ENCODE measurements at places on chromosomes 1 and 21.

DNA sequence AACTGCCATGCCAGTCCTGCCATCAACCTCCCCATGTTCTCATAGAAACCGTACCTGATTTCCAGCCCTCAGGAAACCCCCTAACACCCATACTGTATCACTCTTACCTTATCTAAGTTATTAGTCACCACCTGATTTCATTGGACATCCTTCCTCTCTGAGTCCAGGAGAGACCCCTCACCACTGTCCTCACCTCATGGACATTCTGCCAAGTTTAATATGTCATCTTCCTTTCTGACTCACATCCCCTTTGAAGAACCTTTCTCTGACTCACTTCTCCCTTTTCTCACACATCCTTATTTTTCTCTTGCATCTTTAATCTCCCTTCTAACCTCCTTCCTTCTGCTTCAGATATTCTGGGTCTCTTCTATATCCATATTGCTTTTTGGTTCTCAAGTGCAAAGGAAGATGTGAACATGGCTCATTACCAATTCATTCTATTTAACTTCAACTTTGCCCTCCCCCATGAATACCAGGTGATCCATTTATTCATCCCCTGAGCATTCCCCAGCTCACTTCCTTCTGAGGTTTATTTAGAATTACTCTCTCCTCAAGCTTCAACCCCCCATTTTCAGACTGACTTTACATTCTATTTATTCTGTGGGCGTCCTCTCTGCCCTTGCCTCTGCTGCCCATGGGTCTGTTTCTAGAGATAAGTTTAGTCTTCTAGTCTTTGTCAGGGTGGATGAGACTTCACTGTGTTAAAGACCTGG, 206.8 kb upstream of the ESRRG start:
- DNase-seq: no peak

DNA sequence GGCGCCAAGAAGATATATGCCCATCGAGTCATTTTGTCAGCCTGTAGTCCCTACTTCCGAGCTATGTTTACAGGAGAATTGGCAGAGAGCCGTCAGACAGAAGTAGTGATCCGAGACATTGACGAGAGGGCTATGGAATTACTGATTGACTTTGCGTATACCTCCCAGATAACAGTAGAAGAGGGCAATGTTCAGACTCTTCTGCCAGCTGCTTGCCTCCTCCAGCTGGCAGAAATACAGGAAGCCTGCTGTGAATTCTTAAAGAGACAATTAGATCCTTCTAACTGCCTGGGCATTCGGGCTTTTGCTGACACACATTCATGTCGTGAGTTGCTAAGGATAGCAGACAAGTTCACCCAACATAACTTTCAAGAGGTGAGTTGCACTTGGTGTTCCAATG, 19.1 kb downstream of the KLHL20 start:
- no peak for DNase-seq

GRCh38 chr1:234960722-234961455, 167.7 kb downstream of the TOMM20 start:
- no peak for DNase-seq

- no peak for DNase-seq
Observed at GRCh38 chr1:25484096-25484495, 53.4 kb downstream of the MACO1 start.

DNA sequence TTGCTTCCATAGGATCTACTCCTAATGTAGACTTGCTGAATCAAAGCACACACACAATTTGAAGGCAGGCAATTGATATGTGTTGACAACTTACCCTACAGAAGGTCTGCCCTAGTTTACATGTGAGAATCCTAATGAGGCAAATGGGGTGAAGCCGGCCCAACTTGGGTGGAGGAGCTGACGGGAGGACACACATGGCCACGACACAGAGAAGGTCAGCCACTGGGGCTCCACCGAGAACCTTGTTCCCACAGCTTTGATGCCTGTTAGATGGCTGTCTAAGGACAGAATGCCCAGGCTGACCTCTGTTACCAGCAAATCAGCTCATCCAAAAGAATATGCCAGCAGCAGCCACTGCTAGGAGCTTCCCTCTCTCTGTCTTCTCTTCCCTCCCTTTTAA, 1.5 kb upstream of the PLA2G2D start:
- no peak for DNase-seq

DNA sequence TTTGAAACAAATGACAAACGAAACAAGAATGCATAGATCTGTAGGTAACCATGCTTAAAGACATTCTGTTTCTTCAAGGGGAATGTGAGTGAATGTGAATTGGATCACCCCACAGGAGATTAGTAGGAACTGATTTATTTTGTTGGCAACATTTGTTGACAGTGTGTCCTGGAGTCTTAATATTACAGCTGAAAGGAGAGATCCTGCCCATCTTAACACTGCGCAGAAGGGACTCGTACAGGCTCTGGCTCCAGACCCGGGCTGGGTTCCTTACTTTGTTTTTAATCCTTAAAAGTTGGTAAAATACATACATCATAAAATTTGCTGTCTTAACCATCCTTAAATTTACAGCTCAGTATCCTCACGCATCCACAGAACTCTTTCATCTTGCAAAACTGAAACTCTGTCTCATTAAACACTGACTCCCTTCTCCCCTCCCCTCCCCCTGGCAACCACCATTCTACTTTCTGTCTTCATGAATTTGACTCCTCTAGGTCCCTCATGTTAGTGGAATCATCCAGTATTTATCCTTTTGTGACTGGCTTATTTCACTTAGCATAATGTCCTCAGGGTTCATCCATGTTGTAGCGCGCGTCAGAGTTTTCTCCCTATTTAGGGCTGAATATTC, 74.1 kb downstream of the GALNT2 start:
- no peak for DNase-seq

Measured in esophagus squamous epithelium (tissue), 5 donors.